ENCODE measurements at places on chromosomes 3 and 15.

DNA sequence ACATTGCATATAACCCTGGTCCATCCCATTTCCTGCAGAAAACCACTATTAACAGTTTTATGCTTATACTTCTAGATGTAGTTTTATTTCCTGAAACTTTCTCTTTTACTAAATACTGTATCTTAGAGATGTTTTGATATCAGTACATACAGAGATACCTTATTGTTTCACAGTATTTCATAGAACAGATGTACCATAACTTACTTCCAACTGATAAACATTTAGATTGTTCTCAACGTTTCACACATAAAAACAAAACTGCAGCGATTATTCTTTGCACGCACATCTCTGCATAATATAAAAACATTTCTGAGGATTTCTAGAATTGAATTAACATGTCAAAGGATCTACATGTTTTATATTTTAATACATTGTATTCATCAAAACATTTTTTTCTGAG is 2.6 kb downstream of the ZNF80 start:
- no peak for DNase-seq

GRCh38 chr3:7744850-7745249 is 756.8 kb upstream of the LMCD1 start:
- DNase-seq, result no peak

GRCh38 chr3:22886439-22887068 is 316.6 kb upstream of the UBE2E2 start:
- DNase-seq, result no peak

DNA sequence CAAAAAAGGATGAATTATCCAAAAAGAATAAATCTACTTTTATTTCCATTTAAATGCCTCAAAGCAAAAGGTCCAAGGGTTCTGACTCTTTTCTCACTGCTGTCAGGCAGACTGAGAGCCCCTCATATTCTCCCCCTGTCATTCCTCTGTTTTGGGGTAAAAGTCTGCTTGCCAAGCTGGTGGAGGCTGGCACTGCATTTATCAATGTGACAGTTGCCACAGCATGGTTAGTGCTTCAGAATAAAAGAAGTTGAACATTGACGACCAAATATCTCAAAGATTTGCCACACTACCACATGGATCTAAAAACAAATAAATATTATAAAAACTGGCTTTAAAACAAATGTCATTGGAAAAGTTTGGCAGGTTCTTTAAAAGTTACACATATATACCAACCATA is 89.2 kb upstream of the SNRK start:
- no peak for DNase-seq

- DNase-seq, result no peak
Observed at GRCh38 chr3:183468424-183468823, 40.0 kb upstream of the MCF2L2 start.

GRCh38 chr3:171982828-171983227 is 56.5 kb upstream of the FNDC3B start:
- DNase-seq, result no peak

DNA sequence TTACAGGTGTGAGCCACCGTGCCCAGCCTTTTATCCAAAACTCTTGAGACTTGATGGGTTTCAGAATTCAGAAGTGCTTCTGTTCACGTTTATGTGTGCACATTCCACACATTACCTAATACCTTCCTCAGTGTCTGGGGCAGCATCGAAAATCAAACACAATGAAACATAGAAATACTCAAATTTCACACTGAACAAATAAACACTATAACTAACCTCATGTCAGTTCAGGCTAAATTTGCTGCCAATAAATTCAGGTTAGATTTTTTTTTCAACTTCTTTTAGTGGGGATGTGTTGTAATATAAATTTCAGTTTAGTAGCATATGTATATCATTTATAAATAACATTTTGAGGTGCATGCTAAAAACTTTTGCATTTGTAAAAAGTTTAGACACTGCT is 2.8 kb downstream of the EIF2AK4 start:
- no peak for DNase-seq

GRCh38 chr3:128709038-128709437 is 16.9 kb upstream of the RAB7A start:
- DNase-seq, result no peak

DNA sequence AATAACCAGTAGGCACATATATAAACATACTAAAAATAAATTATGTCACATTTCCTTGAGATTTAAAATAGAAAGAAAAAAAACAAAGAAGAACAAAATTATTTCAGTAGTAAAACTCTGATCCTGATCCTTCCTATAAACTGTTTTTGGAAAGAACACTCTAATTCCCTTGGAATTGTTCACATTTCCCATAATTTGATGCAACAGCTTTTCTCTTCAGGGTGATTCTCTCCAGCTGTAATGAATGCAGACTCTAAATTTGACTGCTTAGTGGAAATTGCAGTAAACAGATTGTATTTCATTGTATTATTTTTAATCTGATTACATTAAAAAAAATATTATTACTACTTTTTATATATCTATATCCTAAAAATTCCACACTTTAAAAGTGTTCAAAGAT is 70.2 kb upstream of the ABI3BP start:
- no peak for DNase-seq

DNA sequence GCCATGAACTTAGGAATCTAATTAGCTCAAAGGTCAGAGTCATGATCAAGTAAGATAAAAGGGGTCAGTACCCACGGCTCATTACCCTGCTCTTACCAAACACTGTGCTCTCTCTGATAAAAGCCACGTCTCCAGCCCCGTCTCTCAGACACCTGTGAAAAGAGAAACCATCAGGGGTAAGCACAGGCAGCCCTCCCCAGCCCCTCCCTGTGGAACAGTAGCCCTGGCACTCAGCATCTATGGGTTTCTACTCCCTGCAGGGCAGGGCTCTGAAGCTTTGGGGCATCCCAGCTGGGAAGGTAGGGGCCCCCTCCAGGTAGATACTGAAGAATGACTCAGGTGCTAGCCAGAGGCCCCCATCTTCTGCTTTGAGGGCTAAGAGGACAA is 10.5 kb downstream of the LTF start:
- DNase-seq, result no peak

DNA sequence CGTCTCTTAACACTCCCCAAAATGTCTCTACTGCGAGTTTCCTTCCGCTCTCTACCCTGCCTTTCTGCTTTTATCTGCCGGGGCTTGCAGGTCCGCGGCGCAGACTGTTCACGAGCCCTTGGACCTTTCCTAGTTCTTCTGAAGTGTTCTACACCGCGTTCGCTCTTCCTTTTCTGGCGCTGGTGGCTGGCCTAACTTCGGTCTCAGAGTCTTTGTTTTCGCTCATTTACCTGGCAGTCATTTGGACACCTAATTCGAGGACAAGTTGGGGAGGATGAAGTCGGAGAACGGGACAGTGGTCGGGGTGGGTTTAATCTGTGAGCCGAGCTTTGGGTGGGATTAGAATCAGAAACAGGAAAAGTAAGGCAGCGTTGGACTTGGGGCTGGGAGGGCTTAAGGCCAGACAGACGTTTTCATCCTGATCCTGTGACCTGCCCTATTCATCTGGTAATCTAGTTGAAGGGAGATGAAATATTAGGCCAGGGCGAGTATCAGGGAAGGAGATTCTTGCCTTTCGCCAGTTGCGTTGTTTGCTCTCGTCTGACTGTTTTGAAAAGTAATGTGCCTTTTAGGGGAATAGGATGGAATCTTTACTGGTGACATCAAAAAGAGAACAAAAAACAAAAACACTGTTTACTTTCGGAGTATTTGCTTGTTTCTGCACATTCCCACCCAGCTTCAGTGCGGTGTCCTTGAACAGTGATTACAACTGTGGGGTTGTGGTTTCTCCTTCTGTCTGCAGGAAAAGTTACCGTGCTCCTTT is 1.8 kb downstream of the DIPK2A start:
- no peak for DNase-seq

GRCh38 chr3:11062704-11063103 is 70.2 kb downstream of the SLC6A1 start:
- no peak for DNase-seq

GRCh38 chr15:92638291-92638708 is 17.3 kb downstream of the FAM174B start:
- no peak for DNase-seq
